D341Med (cell line): ENCODE measurements at places on chromosomes 3 and 15.
A peak's percentile ranks its signal among the peaks of the same experiment; 100 is the strongest.

DNA sequence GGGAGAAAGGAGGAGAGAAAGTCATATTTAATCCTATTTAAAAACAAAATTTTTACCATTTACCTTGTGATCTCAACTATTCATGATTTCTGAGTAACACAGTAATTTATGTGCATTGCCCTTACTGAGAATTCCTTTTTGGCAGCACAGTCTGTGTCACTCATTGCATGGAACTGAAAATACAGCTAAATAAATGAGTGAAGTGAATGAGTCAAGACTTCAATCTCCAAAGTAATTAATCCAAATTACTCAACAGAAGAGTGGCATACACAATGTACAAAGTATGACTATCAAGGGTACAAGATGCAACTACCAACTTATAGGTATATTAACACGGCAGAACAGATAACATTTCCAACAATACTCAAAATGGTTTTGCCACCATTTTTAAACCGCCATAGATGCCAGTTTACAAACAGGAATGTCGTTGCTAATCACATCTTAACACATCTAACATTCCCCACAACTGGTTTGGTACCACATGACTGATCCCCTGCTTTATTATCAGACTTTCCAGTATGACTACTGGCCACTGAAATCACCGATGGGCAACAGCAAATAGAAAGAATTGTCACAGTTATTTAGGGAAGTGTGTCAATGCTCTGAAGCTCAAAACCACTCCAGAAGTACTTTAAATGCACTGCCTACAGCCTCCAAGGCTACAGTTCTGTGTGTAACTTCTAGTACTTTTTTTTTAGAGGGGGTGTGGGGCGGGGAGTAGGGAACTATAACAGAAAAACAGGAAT is 410.4 kb downstream of the SHQ1 start:
- no peak for DNase-seq

DNA sequence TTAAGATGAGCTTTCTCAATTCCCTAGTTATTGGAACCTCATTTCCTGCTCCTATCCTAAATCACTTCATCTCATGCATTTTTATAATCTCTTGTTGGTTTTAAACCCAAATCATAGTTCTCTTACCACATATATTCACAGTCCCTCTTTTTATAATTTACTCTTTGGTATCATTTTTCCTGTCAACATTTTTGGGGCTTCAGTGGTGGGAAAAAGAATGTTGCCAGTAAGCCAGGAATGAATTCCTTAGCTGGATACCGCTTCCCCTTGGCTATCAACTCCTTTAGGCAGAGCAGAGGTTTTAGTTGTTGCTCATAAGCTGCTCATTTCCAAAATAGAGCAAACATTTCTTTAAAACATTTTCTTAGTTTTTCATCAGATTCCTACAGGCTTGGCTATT is 112.3 kb downstream of the GALK2 start:
- no peak for DNase-seq

DNA sequence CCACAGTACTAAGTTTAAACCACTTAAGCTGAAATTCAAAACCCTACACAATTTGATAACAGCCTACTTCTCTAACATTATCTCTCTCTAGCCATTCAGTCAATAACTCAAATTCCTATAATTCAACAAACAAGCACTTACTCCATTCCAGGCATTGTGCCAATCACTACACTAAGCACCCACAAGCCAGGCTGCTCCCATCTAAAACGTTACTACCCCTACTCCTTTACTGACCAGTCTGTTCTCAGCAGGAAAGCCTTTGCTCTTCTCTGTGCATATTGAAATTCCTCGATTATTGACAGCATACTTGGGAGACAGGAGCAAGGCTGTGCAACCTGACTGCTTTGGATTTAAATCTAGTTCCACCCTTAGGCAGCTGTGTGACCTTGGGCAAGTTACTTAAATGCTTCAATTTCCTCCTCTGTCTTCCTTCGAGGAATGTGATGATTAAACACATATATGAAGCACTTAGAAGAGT is 177.2 kb upstream of the THBS1 start:
- DNase-seq = no peak

DNA sequence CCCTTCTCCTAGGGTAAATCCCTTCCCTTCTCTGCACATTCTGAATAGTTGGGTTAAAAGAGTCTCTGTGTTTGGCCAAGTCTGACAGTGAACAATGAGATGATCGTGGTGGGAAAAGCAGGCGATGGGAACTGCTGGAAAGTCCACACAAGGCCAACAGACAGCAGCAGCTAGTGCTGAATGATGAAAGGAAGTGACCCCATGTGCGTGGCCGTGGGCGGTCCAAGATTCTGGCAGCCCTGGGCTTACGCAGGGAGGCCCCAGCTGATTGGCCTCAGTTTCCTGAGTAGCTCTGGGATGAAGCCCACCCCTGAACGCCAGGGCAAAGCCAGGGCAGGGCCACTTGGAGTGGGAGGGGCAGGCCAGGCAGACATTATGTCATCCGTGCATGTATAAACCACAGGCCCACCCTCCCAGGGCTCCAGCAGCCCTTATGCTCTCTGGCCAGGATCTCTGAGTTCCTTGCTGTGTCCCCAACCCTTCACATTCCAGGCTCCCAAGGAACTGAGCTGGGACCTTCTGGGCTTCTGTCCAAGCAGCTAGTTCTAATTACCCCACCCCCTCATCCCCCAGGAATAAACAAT is 57.8 kb downstream of the CDC25A start:
- no peak for DNase-seq

GRCh38 chr3:44128057-44128775 is 113.5 kb upstream of the TOPAZ1 start:
- no peak for DNase-seq

DNA sequence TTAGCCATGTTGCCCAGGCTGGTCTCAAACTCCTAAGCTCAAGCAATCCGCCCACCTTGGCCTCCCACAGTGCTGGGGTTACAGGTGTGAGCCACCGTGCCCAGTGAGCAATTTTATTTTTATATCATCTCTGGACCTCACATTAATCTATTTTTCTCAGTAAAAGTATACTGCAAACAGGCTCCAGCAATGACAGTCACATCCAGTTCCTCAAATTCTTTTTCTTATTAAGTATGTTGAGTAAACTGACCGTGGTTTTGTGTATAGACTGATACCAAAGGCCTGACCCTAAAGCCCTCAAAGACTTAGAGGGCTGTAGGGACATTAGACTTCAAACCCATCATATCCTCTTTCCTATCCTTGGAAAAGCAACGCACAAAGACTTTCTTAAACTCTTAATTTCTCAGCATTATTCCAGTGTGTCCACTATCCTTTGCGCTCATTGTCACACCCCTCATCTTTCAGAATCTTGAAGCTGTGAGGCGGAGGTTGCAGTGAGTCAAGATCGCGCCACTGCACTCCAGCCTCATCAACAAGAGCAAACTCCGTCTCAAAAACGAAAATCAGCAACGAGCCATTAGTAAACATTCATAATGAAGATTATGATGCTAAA is 2.0 kb downstream of the NGLY1 start:
- no peak for DNase-seq

GRCh38 chr15:97978401-97979139 is 18.1 kb downstream of the ARRDC4 start:
- no peak for DNase-seq

DNA sequence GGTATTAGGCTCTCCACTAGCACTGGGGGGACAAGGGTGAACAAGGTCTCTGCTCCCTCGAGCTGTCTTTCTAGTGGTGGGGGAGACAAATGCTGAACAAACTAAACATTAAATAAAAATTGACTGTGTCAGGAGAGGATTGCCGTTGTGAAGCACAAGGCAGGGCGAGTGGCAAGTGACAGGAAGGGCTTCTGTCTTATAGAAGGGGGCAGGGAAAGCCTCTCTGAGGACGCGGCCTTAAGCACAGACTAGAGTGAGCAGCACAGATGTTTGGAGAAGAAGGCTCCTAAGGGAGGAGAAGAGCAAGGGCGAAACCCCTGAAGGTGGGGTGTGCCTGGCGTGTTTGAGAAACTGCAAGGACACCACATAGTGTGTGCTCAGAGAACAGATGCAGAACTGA is 50.9 kb upstream of the ATP2B2 start:
- no peak for DNase-seq

GRCh38 chr3:192188218-192188835 is 539.0 kb downstream of the FGF12 start:
- DNase-seq = peak; percentile 72

GRCh38 chr15:26455828-26456227 is 317.0 kb downstream of the GABRB3 start:
- no peak for DNase-seq

DNA sequence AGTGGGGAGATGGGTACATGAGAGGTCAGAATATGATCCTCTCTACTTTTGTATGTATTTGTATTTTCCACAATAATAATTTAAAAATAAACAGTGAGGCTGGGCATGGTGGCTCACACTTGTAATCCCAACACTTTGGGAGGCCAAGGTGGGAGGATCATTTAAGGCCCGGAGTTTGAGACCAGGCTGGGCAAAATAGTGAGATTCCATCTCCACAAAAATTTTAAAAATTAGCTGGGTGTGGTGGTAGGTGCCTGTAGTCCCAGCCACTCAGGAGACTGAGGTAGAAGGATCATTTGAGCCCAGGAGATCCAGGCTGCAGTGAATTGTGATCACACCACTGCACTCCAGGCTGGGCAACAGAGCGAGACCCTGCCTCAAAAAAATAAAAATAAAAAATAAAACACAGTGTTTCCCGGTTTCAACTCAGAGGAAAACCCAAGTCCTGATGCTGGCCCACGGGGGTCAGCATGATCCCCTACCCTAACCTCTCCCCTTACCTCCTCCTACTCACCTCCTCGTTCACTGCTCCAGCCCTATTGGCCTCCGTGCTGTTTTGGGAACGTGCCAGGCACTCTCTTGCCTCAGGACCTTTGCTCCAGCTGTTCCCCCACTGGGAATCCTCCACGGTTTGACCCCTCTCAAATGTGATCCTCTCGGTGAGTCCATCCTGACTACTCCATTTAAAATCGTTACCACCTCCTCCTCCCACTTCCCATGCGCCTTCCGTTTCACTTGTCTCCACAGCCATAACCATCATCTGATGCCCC is 2.9 kb upstream of the KLHL40 start:
- no peak for DNase-seq

DNA sequence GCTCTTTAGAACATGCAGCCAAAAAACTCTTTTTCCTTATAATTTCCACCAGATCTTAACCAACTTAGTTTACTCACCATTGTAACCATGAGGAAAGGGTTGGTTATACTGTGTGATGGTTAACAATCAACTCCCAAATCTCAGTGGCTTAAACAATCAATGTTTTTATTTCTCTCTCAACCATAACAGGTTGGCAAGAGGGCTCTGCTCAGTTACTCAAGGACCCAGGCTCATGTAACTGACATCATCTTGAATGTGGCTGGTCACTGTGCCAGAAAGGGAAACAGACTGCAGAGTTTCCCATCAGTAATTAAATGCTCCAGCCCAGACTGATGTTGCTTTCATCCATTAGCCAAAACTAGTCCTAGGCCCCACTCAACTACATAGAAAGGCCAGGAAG is 69.0 kb downstream of the ANKRD28 start:
- no peak for DNase-seq

DNA sequence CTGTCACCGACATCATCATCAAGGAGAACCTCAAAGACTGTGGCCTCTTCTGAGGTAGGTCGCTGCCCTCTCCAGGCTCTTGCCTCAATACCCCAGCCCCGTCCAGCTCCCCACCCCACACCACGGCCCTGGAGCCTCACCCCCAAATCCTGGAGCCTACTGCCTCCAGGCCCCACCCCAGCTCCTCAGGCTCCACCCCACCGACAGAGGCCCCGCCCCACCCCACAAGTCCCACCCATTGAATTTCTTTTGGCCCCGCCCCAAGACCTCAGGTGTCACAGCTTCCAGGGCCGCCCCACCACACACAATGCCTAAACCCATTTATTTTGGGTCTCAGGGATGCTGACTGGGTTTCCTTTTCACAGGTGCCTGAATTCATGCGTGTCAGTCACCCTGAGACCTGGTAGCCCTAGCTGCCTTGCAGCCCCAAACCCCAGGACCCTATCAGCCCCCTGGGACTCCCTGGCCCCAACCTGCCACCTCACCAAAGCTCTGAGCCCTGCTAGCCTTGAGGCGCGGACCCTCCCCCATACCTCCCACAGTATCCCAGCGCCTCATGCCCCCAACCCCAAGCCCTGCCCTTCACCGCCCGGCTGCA is 3.6 kb downstream of the GNAT1 start:
- peak; percentile 67 for DNase-seq

DNA sequence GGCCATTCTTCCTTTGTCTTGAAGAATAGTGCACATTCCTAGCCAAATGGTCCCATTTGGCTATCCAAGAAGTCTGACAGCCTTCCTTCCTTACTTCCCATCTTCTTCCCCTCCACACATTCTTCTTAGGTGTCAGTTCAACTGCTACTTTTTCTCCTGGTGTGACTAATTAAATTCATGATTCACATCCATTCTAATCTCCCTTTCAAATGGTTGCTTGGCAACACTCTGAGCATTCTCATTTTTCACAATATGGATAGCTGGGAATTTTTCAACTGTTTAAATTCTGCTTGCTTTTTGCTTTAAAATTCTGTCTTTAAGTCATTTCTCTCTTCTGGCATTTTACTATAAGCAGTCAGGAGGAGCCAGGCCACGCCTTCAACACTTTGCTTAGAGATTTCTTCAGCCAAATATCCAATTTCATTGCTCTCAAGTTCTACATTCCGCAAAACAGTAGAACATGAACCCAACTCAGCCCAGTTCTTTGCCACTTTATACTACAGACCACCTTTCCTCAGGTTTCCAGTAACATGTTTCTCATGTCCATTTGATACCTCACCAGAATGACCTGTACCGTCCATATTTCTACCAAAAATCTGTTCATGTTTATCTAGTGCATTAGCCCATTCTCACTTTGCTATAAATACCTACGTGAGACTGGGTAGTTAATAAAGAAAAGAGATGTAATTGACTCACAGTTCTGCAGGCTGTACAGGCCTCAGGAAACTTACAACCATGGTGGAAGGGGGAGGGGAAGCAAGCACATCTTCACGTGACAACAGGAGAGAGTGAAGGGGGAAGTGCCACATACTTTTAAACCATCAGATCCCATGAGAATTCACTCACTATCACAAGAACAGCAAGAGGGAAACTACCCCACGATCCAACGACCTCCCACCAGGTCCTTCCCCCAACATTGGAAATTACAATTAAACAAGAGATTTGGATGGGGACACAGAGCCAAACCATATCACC is 31.9 kb upstream of the MCF2L2 start:
- DNase-seq = no peak
